ENCODE measurements at places on chromosomes 7 and 10.

- DNase-seq = no peak
Measured at GRCh38 chr7:137343281-137343841, at the start of gene PTN. TSS of gene PTN (minus strand) at chr7:137343733. CDS start at chr7:137254973, 88,760 bp downstream.

DNA sequence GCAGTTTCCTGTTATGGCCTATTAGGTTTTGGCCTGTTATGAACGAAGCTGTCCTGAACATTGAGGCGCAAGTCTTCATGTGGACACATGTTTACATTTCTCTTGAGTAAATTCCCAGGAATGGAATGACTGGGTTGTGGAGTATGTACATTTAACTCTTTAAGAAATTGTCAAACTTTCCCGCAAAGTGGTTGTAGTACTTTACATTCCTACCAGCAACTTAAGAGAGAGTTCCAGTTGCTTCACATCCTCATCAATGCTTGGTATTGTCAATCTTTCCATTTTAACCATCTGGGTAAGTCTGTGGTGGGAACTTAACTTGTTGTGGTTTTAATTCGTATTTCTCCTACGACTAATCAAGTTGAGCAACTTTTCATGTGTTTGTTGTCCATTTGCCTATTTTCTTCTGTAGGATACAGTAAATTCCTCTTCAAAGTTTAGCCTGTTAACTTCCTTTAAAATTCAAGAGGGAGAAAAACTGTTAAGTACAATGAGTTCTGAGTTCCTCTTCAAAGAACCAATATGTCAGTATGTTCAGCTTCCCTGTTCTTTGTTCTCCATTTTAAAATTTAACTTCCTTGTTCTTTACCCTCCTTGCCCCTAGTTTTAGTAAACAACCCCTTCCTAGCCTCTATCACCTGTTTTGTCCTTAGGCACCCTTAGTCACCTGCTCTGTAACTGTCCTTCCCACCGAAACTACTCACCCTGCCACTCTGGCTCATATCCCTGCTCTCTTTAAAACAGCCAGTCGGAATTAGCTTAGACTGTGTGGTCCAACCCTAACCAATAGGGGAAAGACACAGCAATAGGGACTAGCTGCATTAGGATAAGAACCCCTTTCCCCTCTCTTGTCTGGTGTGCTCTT is 74.0 kb downstream of the FAM241B start:
- DNase-seq = no peak

GRCh38 chr10:133024704-133025557 is 62.8 kb upstream of the ADGRA1 start:
- no peak for DNase-seq

GRCh38 chr7:134901389-134902020 is 84.8 kb upstream of the AGBL3 start:
- DNase-seq = no peak

GRCh38 chr7:101468546-101469275 is 106.0 kb downstream of the COL26A1 start:
- no peak for DNase-seq

- DNase-seq = no peak
Measured at GRCh38 chr10:16942381-16943078, 125.3 kb upstream of the RSU1 start.

DNA sequence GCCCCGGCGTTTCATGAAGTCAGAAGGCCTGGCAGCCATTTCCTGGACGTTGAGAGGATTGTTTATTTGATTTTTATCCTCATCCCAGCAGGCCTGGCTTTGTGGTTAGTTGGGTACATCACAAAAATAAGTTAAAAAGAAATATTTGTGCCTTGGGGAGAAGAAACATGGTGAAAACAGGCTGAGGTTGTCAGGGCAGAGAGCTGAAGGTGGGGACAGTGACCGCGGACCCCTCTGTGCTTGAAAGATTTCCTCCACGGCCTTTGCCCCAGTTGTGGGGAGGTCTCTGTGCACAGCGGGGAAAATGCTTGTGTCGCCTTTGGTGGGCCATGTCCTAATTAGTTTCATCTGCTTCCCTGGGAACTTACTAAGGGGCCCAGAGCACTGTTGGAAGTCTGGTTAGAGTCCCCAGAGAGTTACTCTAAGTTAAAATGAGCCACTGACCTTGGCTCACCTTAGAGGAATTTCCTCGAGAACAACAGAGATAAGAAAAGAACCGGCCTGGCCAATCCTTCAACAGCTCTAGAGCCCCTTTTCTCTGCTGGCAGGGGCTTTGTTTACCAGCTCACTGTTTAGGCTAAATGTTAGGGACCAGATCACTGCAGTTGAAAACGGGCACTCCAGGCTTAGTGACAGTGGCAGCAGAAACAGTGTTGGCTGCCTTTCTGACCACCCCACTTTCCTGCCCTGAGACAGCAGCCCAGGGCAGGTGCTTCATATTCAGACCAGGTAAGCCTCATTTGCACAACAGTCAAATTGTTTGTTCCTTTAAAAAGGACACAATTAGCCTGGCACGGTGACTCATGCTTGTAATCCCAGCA is 37.9 kb downstream of the CRCP start:
- DNase-seq = no peak

DNA sequence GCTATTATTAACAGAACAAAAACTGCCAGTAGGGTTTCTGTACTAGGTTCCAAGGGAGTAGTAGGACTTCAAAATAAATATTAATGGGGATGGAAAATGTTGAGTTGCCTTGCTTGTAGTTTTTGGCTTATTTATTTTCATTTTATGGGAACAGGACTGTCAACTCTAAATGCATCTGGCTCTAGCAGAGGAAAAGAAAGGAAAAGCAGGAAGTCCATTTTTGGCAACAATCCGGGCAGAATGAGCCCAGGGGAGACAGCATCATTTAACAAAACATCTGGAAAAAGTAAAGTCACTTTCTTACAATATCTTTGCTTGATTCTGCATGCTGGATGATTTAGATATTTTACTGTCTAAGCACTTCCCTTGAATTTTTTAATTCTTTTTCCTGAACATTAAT is 69.4 kb downstream of the NOC3L start:
- DNase-seq = no peak

- DNase-seq = no peak
Measured at GRCh38 chr10:79948976-79949722, at the start of gene SFTPD. TSS of gene SFTPD (minus strand) at chr10:79949105. CDS start at chr10:79946659, 2,446 bp downstream.

DNA sequence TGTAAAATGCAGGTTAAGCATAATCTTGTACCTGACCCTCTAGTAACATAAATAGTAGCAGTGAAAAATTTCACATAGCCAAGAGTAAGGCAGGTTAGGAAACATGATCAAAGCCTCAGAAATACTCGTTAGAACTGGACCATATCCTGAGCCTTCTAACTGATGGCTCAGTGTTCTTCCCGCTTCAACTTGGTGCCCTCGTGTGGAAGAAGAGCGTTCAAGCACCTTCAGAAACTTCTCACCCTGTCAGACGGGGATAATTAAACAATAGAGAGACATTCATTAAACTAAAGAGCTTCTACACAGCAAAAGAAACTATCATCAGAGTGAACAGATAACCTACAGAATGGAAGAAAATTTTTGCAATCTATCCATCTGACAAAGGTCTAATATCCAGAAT is 124.5 kb downstream of the MYOF start:
- no peak for DNase-seq
